ENCODE measurements at places on chromosomes 12 and 14.

DNA sequence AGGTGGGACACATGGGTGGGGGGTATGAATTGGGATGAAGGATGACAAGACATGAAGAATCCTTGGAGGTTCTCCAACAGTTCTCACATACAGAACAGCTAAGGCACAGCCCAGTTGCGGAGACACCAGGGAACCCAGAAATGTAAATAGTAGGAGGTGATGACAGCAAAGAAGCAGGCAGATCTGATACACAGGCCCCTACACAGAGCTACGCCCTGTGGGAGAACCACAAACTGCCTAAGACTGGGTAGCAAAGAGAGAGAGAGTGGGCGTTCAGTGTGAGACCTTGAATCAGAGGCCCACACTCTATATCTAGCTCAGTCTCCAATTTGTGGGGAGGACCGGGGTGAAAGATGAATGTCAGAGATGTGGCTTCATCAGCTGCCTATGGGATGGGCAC, 9.5 kb upstream of the NUMB start:
- no peak for DNase-seq

GRCh38 chr12:75848961-75849360, 182.6 kb downstream of the PHLDA1 start:
- no peak for DNase-seq

GRCh38 chr12:119417440-119417839, 82.9 kb downstream of the CCDC60 start:
- DNase-seq = no peak

- peak; percentile 24 for DNase-seq
Measured at GRCh38 chr12:10179776-10180181, 947 bp downstream of the TMEM52B start.

- DNase-seq = no peak
Measured at GRCh38 chr12:81417056-81417455, 339.2 kb downstream of the ACSS3 start.

DNA sequence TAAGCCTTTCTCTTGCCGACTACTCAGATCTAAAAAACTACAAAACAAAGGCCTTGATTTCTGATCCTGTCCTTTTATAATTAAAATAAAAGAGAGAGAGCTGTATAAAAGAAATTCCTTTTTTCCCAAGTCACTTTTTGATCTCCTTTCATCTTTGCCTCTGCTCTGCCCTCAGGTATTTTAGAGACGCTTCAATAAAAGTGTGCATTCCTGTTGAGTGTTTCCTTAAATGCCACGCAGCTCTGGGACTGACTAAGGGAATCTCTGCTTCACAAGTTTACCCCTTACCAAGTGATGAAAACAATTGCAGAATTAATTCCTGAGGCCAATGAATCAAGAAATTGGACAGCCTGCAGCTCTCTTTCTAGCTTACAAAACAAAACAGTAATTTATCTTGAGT, 1109.8 kb downstream of the TMTC2 start:
- DNase-seq = no peak

DNA sequence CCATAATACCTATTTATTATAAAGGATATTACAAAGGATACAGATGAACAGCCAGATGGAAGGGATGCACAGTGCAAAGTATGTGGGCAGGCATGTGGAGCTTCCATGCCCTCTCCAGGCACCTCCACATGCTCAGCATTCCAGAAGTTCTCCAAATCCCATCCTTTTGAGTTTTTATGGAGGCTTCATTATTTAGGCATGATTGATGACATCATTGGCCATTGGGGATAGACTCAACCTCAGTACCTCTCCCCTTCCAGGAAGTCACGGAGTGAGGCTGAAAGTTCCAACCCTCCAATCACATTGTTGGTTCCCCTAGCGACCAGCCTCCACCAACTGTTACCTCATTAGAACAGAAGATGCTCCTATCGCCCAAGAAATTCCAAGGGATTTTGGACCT, 156.4 kb downstream of the ATP23 start:
- DNase-seq = no peak

All from Caki2 (cell line).